ENCODE measurements at places on chromosomes 16 and 17. TPM values are rescaled to one million over a fixed set of nuclear protein-coding genes. Genes with fewer than 3 reads are reported as not detected.

GRCh38 chr17:31596382-31597323, 205.2 kb downstream of the RAB11FIP4 start:
- H3K27ac ChIP-seq: peak overlapping the region; percentile 83
- no peaks in the 10 kb centered on the region for H3K27me3 ChIP-seq
- peak; percentile 58 for DNase-seq
- H3K4me1 ChIP-seq: peaks cover 6% of the 10 kb centered on the region

DNA sequence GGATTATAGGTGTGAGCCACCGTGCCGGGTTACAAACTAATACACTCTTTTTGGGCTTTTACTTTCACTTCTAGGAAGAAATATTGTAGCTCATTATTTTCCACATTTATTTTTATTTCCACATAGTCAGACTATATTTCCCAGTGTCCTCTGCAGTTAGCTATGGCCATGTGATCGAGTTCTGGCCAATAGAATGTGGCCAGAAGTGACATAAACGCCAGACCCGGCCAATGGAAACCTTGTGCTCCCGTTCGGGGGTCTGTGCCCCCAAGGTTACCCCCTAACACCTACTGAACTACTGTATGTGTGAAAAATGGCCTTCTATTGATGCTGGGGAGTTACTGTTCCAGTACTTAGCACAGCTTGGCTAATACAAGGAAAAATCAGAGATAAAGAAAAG, 13.2 kb upstream of the RPTOR start:
- no peak overlapping the region for H3K27ac ChIP-seq
- peaks cover 1% of the 10 kb centered on the region for H3K27me3 ChIP-seq
- H3K4me3 ChIP-seq: no peak overlapping the region

DNA sequence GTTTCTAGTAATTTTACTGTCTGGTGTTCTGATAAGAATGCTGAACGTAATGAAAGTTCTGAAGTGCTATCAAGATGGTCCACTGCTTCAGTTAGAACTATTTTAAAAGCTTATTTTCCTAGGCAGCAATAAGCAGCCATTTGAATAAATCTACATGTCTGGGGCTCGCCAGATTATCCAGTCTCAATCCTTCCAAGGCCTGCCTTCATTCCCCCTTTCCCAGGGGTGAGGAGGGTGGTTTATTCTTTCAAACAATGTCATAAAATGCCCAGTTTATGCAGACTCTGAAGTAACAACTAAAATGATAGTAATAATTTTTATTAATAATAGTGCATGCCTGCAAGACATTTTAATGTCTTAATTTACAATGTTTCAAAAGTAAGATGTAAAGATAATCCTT, 2.4 kb downstream of the CDH11 start:
- H3K27me3 ChIP-seq: no peaks in the 10 kb centered on the region
- peak overlapping the region; percentile 89 for H3K4me3 ChIP-seq
- H3K4me1 ChIP-seq: peaks cover 3% of the 10 kb centered on the region
- H3K36me3 ChIP-seq: no peaks in the 10 kb centered on the region

- H3K4me1 ChIP-seq: peaks cover 10% of the 10 kb centered on the region
- no peaks in the 10 kb centered on the region for H3K36me3 ChIP-seq
- peaks cover 41% of the 10 kb centered on the region for H3K27me3 ChIP-seq
- H3K27ac ChIP-seq: no peak overlapping the region
Observed at GRCh38 chr17:41733348-41734138, 900 bp downstream of the HAP1 start.

- no peak overlapping the region for H3K27ac ChIP-seq
Observed at GRCh38 chr17:74249590-74250270, 24.3 kb upstream of the DNAI2 start.

DNA sequence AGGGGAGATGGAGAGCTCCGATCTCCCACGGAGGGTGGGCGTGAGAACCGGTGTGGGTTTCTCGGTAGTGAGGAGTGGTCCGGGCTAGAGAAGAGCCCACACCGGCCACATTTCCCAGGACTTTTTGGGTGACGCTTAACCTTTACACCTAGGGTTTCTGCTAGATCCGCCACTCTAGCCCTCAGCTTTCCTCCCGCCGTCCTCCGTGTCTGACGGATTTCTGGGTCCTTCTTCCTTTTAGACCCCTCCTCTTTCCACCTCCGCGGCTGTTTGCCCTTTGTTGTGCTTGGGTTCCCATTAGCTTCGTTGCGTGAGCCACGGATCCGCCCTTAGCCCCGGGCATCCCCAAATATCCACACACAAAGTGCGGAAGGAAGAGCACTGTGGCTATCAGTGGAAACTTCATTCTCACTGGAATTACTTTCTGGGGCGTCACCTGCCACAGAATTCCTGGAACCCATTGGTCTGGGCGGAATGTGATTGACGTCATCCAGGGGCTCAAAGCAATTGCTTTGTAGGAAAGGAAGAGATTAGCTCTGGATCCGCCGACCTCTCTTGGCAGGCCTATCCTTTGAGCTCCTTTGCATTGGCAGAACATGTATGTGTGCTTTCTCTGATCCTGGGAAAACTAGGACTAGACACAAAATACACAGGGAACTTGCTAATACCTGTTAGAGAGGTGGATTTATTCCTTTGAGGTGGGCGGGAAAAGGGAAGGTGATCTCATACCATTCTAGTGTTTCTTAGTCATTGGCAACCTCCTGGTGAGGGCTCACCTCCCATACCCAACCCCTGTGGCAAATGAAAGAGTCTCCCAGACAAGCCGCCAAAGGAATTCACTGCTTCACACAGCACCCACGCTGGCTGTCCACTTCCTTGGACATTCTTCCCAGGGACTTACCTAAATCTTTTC, 654 bp downstream of the TNFAIP1 start:
- H3K36me3 ChIP-seq: no peaks in the 10 kb centered on the region
- H3K4me1 ChIP-seq: peaks cover 17% of the 10 kb centered on the region
- no peaks in the 10 kb centered on the region for H3K27me3 ChIP-seq
- DNase-seq: peak; percentile 76
- H3K27ac ChIP-seq: peak overlapping the region; percentile 99

DNA sequence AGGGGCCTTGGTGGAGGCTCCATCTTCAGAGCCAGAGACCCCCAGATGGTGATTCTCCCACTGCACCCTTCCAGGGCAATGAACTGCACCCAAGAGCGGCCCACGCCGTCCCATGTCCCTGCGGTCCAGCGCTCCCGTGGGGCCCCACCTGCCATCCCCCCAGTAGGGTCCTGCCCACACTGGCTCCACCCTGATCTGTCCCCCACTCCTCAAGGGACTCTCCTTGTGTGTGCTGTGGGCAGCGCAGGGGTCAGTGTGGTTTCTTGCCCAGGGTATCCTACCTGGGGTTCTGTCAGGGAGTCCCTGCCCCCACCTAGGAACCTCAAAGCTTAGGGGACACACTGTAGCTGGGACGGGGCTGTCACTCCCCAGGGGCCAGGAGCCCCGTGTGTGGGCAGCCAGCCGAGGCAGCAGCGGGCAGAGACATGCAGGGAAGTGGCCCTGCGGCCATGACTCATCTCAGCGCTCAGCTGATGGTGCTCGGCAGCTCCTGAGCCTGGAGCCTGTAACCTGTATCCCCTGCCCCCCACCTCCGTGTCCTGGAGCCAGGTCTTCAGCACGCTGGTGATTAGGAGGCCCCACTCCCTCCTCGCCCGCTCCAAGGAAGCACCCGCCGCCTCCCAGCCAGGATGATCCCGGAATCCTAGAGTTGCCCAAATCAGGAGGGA, 35.7 kb upstream of the SSTR5 start:
- H3K36me3 ChIP-seq: no peaks in the 10 kb centered on the region
- no peak for DNase-seq
- no peaks in the 10 kb centered on the region for H3K4me1 ChIP-seq
- peaks cover 64% of the 10 kb centered on the region for H3K27me3 ChIP-seq

DNA sequence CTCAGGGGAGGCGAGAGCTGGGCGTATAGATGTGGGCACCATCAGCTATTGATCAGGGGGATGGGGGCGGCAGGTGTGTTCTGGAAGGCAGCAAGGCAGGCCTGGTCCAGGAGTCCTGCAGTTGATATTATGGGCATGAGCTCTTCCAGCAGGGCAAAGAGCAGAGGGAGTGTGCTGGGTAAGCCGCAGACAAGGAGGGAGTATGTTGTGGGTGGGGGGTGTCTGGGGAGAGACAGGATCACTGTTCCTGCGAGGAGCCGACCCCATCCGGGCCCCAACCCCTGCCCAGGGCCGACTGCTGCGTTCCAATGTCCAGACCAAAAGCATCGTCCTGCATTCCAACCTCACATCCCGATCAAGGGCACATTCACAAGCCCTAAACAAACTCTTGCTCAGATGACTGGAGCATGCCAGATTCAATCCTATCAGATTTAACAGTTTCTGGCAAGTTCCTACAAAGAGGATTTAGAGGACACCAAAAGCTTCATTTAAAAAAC, 9.2 kb downstream of the MXRA7 start:
- DNase-seq: no peak
- H3K4me3 ChIP-seq: peak overlapping the region; percentile 60
- H3K36me3 ChIP-seq: no peaks in the 10 kb centered on the region
- H3K27me3 ChIP-seq: no peaks in the 10 kb centered on the region
- no peaks in the 10 kb centered on the region for H3K4me1 ChIP-seq

GRCh38 chr16:68287276-68288251, 23.2 kb downstream of the SLC7A6OS start:
- peak; percentile 40 for DNase-seq
- peaks cover 13% of the 10 kb centered on the region for H3K4me1 ChIP-seq
- no peaks in the 10 kb centered on the region for H3K27me3 ChIP-seq
- peak overlapping the region; percentile 15 for H3K4me3 ChIP-seq
- H3K27ac ChIP-seq: peak overlapping the region; percentile 84

DNA sequence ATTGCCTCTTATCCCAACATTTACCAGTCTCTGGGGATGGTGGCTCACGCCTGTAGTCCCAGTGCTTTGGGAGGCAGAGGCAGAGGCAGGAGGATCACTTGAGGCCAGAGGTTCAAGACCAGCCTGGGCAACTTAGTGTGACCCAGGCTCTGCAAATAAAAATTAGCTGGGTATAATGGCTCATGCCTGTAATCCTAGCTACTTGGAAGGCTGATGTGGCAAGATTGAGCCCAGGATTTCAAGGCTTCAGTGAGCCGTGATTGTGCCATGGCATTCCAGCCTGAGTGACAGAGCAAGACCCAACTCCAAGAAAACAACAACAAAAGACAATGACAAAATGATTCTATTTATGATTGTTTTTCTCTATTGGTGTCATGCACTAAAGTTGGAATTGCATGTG, 244.9 kb downstream of the RBFOX1 start:
- no peak overlapping the region for H3K27ac ChIP-seq
- no peaks in the 10 kb centered on the region for H3K4me1 ChIP-seq
- no peak overlapping the region for H3K4me3 ChIP-seq
- H3K27me3 ChIP-seq: no peaks in the 10 kb centered on the region
- no peak for DNase-seq
- H3K36me3 ChIP-seq: no peaks in the 10 kb centered on the region

DNA sequence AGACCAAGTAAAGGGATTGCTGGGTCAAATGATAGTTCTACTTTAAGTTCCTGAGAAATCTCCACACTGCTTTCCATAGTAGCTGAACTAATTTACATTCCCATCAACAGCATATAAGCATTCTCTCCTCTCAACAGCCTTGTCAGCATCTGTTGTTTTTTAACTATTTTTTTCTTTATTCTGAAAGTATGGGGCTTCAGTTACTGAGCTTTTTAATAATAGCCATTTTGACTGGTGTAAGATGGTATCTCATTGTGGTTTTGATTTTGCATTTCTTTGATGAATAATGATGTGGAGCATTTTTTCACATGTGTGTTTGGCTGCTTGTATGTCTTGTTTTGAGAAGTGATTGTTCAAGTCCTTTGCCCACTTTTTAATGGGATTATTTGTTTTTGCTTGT, 2.5 kb downstream of the KRTAP2-2 start:
- no peaks in the 10 kb centered on the region for H3K4me1 ChIP-seq
- no peaks in the 10 kb centered on the region for H3K27me3 ChIP-seq
- no peak for DNase-seq
- no peaks in the 10 kb centered on the region for H3K36me3 ChIP-seq
- H3K4me3 ChIP-seq: no peak overlapping the region

TEKT5 gene
- total RNA-seq: not detected

KRT34 gene
- total RNA-seq: not detected

KREMEN2 gene
- not detected for total RNA-seq

GRCh38 chr17:54891176-54891821, 9.4 kb upstream of the TOM1L1 start:
- no peaks in the 10 kb centered on the region for H3K36me3 ChIP-seq
- H3K27me3 ChIP-seq: no peaks in the 10 kb centered on the region
- no peaks in the 10 kb centered on the region for H3K4me1 ChIP-seq

KCNG4 gene
- total RNA-seq: not detected

KRT16 gene
- 51.8 TPM for total RNA-seq

NPIPB9 gene
- 6.4 TPM for total RNA-seq

DNA sequence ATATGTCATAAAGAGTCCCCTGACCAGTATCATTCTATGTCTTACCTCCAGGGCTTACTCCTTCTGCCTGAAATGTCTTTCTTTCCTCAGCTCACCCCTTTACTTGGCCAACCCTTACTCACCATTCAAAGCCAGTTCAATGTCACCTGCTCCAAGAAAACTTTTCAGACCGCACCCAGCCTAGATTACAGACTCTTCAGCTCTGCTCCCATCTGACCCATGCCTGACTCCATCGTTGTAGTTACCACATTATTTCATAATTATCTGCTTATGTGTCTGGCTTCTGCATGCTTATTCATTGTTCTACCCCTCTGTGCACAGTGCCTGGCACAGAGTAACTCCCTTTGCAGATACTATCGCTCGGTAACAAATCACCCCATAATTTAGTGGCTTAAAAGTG, 62.5 kb upstream of the TOB1 start:
- no peaks in the 10 kb centered on the region for H3K27me3 ChIP-seq
- no peak overlapping the region for H3K27ac ChIP-seq
- peaks cover 4% of the 10 kb centered on the region for H3K4me1 ChIP-seq

SHISA9 gene
- not detected for total RNA-seq

DNA sequence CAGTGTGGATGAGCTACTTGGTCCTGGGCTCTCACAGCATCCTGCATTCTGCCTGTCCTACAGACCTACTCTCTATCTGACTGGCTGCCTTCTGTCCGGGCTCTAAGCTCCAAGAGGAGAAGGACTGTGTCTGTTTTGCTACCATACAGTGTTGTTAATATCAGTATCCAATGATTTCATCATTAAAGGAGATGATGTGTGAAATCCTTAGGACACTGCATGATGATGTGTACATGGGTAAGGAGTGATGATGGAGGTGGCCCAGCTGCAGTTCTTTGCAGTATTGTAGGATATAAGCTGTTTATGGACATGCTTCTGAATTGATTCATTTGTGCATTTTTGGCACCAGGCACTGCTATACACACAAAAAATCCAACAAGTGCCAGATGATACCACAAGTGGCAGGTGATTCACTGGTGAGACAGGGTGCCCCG, 536.9 kb upstream of the CDH11 start:
- H3K36me3 ChIP-seq: no peaks in the 10 kb centered on the region
- H3K27me3 ChIP-seq: no peaks in the 10 kb centered on the region
- H3K4me3 ChIP-seq: no peak overlapping the region
- DNase-seq: no peak
- H3K4me1 ChIP-seq: no peaks in the 10 kb centered on the region

GRCh38 chr17:41589301-41589700, 2.6 kb upstream of the KRT14 start:
- no peaks in the 10 kb centered on the region for H3K27me3 ChIP-seq
- H3K36me3 ChIP-seq: no peaks in the 10 kb centered on the region
- no peaks in the 10 kb centered on the region for H3K4me1 ChIP-seq
- no peak overlapping the region for H3K27ac ChIP-seq
- H3K4me3 ChIP-seq: no peak overlapping the region
- DNase-seq: no peak

- no peak for DNase-seq
- H3K27ac ChIP-seq: no peak overlapping the region
- H3K27me3 ChIP-seq: no peaks in the 10 kb centered on the region
- H3K4me1 ChIP-seq: peaks cover 15% of the 10 kb centered on the region
- H3K4me3 ChIP-seq: no peak overlapping the region
Observed at GRCh38 chr16:73002866-73003265, 45.1 kb downstream of the ZFHX3 start.

GRCh38 chr17:82248815-82249674, 20.2 kb downstream of the SLC16A3 start:
- DNase-seq: no peak
- peaks cover 17% of the 10 kb centered on the region for H3K4me1 ChIP-seq
- no peaks in the 10 kb centered on the region for H3K27me3 ChIP-seq
- no peak overlapping the region for H3K27ac ChIP-seq
